Cardiac muscle cell (in vitro differentiated cells and primary cell): ENCODE measurements at places on chromosomes 16 and 17. TPM values are rescaled to one million over a fixed set of nuclear protein-coding genes. Genes with fewer than 3 reads are reported as not detected.

The DNAAF8 gene
- 0.77 and 1.2 TPM in 2 replicates for total RNA-seq

GRCh38 chr17:73533781-73534180, 110.5 kb downstream of the SDK2 start:
- H3K4me3 ChIP-seq = no peak overlapping the region
- no peak overlapping the region for H3K27ac ChIP-seq
- no peaks in the 10 kb centered on the region for H3K36me3 ChIP-seq
- H3K4me1 ChIP-seq = peaks cover 63% of the 10 kb centered on the region
- DNase-seq = no peak

GRCh38 chr17:27362909-27363308, 69.0 kb downstream of the WSB1 start:
- no peaks in the 10 kb centered on the region for H3K36me3 ChIP-seq
- DNase-seq = no peak
- H3K4me3 ChIP-seq = no peak overlapping the region
- no peak overlapping the region for H3K27ac ChIP-seq

DNA sequence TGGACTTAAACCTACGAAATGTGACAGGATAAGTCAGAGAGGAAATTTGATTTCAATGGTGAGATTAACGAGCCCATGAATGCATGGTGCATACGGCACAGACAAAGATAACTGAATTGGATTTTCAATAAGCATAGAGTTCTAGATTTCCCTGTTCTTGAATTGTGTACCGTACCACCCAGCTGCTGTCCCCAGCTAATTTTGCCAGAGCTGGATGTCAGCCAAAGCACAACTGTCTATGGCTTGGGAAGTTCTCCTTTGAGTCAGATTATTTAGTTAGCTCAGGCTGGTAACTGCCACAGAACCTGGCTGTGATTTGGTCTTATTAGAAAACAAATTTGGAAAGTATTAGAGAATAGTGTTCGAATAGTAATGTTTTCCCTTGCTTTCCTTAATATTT, 143.1 kb downstream of the CDH13 start:
- no peak for DNase-seq
- no peaks in the 10 kb centered on the region for H3K27me3 ChIP-seq
- H3K4me3 ChIP-seq = no peak overlapping the region
- H3K36me3 ChIP-seq = no peaks in the 10 kb centered on the region
